LNCaP clone FGC (cell line): ENCODE measurements at places on chromosomes 16 and 17.

- DNase-seq = no peak
Observed at GRCh38 chr17:65712383-65713267, 151.2 kb upstream of the AXIN2 start.

- no peak for DNase-seq
Observed at GRCh38 chr17:29617481-29618271, 5.0 kb downstream of the CORO6 start.

GRCh38 chr17:66923886-66924285 is 40.6 kb upstream of the CACNG4 start:
- no peak for DNase-seq

DNA sequence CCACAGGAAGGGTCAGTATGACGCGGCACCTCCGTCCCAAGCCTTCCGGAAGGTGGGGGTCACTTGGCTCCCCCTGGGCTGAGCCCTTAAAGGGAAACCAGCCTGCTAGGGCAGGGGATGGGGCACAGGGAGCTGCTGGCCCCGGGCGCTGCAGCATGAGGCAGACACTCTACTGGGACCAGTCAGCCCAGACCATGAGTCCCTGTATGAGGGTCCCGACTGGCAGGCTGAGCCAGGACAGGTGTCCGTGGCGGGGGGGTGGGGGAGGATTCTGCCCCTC is 43.4 kb upstream of the ZC3H18 start:
- DNase-seq = no peak

DNA sequence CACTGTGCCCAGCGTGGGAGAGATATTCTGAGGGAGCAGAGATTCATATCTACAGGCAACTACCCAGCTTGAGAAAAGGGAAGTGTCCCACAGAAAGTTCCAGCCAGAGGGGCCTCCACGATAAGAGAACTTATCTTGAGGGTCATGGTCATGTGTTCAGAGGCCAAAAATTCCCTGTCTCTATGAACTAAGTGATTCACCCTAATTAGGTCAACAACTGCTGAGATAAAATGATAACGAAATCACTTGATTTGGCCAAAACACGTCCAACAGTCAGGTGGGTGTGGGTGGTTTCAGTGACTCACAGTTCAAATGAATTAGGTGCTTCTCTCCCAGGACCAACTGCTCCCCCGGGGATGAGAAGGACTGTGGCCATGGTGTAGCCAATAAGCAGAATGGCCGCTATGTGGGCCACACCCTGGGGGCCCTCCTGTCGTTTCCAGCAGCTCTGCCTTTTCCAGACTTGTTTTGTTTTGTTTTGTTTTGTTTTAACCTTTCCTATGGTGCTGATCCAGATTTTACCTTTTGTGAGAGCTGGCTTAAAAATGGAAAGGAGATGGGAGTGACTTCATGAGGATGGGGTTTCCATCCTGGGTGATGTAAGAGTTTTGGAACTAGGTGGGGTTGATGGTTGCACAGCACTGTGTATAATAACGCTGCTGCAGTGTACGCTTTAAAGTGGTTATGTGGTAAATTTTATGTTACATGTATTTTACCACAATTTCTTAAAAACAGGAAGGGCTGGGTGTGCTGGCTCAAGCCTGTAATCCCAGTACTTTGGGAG is 8.7 kb downstream of the DNAI2 start:
- no peak for DNase-seq

GRCh38 chr17:33766721-33767120 is 473.6 kb upstream of the ASIC2 start:
- no peak for DNase-seq

- DNase-seq = no peak
Observed at GRCh38 chr16:35868630-35869029, 2409.2 kb downstream of the TP53TG3F start.

GRCh38 chr17:50095626-50096037 is 481 bp downstream of the PDK2 start:
- DNase-seq = no peak

- DNase-seq = no peak
Observed at GRCh38 chr17:57888311-57889216, 38.7 kb upstream of the MRPS23 start.

DNA sequence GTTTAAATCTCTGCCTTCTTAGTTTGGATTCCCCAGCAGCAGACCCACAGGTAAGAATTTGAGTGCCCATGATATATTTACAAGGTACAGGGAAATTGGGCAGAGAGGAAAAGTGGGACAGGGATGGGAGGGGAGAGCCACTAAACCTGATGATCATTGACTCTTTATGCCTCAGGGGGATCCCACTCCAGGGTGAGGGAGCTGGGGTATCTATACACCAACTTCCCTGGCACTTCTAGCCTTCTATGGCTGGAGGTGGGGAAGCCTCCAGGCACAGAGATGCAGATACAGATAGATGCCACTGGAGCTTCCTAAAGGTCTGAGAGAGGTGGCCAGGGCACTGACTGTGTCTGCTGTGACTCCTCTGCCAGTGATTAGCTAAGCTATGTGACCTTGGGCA is 256.4 kb downstream of the KATNIP start:
- no peak for DNase-seq

- DNase-seq = peak; percentile 22
Observed at GRCh38 chr17:58577696-58578095, 63.3 kb upstream of the MTMR4 start.

DNA sequence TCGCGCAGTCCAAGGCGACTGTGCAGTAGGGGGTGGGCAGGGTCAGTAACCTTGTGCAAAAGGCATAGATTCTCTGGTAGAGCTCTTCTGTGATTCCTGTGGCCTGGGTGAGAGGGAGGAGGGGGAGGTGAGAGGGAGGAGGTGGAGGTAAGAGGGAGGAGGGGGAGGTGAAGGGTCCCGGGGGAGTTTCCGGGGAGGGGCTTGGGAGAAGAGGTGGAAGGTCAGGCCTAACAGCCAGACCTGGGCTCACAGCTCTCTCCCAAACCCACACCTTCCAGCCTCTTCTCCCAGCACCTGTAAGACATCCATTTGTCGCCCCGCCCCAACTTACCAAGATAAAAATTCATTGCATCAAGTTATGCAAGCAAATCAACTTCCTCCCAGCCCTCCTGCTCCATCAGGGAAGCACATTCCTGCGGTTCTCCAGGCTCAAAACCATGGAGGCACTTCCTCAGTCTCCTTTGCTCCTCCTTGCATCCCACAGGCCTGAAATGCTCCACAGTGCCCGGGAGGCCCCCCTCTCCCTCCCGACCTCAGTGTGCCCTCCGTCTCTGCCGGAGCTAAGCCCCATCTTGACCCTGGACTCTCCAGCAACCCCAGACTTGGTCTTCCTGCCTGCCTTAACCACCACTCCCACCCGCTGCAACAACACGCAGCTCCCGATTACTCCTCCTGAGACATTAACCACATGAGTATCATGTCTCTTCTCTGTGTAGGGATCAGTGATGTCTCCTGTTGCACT is 30.5 kb downstream of the PIK3R6 start:
- DNase-seq = no peak

DNA sequence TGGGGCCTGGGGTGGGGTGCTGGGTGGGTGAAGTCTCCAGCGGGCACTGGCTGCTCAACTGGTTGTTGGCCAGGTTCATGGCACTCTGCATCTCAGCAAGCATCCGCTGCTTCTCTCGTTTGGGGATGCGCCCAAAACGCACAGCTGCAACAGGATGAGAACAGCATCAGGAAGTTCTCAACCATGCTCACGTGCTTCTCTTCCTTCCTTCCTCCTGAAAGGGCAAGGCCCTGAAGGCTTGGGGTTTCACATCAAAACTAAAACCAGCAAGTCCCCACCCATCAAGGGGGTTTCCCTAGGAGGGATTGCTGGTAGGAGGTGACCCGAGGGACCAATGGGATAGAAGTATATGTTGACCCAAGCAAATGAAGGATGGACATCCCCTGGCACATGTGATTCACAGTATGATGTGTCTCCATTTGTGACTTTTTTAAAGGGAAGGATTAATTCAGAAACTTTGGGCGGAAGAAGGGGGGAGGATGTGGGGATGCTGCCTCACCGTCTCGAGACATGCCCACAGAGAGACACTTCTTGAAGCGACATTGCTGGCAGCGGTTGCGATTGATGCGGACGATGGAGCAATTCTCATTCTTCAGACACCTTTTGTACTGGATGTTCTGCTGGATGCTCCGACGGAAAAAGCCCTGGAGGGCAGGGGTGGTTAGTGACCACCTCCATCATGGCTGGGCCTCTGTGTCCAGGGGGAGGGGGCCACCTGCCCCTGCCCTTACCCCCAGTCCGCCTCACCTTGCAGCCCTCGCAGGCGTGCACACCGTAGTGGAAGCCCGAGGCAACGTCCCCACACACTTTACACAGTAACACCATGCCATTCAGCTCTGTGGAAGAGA is 4.2 kb downstream of the NR1D1 start:
- no peak for DNase-seq

- no peak for DNase-seq
Observed at GRCh38 chr16:73058616-73059409, 10.9 kb upstream of the ZFHX3 start.

- no peak for DNase-seq
Observed at GRCh38 chr16:30053376-30054015, 12.1 kb upstream of the ALDOA start.

DNA sequence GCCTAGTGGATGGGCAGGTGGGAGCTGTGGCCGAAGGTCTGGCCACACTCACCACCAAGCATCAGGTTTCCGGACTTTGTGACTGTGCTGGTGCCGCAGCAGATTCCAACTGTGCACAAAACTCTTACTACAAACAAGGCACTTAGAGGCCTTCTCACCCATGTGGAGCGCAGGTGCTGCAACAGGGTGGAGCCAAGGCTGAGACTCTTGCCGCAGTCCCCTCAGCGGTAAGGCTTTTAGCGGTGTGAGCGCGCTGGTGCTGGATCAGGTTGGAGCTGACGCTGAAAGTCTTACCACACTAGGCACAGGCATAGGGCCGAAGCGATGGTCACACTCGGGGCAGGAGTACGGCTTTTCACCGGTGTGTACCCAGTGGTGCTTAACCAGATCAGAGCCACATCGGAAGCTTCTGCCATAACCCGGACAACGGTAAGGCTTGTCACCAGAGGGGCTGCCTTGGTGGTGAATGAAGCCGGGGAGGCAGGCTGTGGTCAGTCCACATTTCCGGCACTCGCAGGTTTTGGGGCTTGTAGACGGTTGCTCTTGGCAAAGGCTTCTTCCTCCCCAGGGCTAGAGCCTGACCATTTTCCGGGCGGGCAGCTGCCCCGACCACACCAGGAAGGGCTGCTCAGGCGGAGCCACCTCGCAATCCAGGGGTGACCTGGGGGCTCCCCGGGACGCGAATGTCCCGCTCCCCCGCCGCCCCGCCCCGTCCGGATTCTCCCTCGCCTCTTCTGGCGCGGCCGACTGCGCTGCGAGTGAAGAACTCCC is 1.0 kb upstream of the ARMC5 start:
- no peak for DNase-seq

GRCh38 chr17:46121165-46121764 is 72.0 kb downstream of the KANSL1 start:
- no peak for DNase-seq

GRCh38 chr17:17126131-17127110 is 79.7 kb downstream of the PLD6 start:
- DNase-seq = no peak

DNA sequence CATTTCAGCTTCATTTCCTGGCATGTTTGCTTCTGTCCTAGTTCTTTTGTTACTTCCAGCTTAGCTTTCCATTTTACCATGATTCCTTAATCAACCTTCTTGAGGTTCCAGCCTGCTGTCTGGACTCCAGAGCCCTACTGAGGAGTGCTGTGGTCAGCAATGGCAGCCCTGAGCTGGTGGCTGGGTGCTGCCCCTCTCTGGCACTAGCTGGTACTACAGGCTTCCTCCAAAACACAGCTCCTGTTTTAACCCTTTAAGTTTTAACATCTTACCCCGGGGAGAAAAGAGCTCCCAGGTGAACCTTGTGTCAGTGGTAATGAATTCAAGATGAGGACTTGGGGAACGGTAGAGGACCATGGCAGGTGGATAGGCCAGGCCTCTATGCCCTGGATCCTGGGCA is 395.5 kb downstream of the TMEM114 start:
- DNase-seq = no peak

DNA sequence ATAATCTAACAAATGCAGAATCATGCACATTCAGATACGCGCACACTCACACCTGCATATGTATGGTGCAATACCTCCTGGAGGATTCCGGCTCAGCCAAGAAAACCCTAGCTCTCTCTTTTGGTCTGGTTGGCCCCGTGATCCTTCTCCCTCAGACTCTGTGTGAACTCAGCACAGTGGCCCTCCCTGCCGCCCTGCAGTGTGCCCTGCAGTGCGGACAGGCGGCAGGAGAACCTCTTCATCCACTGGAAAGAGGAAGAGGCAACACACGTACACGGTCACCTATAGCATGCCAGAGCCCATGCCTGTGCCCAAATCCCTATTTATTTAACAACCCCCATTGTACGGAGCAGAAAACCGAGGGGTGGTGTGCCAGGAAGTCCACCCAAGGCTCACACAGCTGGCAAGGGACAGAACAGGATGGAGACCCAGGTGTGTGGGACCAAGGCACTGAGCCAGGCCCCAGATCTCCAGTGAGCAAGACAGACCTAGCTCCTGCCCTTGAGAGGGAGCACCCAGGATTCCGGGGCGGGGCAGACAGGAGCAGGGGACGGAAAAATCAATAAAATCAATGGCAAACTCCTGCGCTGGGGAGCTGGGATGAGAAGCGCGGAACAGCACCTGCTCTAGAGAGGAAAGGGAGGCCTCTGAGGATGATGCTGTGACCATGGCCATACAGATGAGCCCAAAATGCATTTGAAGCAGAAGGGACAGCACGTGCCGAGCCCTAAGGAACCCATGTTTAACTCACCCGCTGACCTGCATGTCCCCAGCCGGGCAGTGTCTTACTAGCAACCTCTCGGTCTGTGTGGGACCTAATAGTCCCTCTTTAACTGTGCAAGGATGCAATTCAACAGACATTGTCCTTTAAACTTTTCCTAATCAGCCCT is 54.7 kb upstream of the CIBAR2 start:
- DNase-seq = no peak

DNA sequence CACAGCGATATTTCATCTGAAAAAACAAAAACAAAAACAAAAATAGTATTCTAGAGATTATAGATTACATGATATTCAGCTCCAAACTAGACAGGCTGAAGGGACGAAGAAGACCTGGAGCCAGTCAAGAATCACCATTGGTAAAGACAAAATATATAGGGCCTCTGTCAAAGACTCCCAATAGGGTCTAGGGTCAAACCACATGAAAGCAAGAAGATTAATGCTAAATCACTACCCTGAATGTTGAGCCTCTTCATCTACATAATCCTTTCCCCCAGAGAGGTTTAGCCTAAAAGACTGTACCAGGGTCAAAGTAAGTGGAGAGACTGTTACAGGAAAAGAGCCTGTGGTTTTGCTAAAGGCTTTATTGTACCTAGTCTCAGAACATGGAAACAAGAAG is 10.8 kb upstream of the NME1 start:
- no peak for DNase-seq

- no peak for DNase-seq
Observed at GRCh38 chr17:78804777-78805176, 22.7 kb upstream of the CYTH1 start.

GRCh38 chr16:78660795-78661194 is 561.3 kb downstream of the WWOX start:
- no peak for DNase-seq

- no peak for DNase-seq
Observed at GRCh38 chr17:6654841-6655731, 3.5 kb downstream of the C17orf100 start.

GRCh38 chr17:44122816-44123355 is 555 bp downstream of the HDAC5 start:
- no peak for DNase-seq
